Hippocampal formation (tissue), 2 donors: ENCODE measurements at places on chromosomes 6 and 20.

DNA sequence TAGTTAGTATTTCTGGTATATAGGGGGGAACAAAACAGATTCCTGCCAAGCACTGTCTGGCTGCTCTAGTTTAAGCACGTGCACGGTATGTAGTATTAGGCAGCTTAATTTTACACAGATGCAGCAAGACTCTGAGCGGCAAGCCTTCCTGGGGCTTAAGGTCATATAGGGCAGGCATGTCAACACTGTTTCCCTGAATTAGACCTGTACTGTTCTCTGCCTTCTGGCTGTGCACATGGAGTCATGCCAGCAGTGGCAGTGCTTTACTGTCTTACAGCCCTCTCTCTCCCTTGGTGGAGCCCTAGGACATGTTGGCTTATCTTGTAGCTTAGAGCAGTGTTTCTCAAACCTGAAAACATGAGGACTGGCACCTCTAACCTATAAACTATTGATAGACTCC, 56.6 kb downstream of the PHF20 start:
- DNase-seq, result no peak

- no peak for DNase-seq
Measured at GRCh38 chr20:34385464-34385863, 22.4 kb downstream of the ITCH start.

DNA sequence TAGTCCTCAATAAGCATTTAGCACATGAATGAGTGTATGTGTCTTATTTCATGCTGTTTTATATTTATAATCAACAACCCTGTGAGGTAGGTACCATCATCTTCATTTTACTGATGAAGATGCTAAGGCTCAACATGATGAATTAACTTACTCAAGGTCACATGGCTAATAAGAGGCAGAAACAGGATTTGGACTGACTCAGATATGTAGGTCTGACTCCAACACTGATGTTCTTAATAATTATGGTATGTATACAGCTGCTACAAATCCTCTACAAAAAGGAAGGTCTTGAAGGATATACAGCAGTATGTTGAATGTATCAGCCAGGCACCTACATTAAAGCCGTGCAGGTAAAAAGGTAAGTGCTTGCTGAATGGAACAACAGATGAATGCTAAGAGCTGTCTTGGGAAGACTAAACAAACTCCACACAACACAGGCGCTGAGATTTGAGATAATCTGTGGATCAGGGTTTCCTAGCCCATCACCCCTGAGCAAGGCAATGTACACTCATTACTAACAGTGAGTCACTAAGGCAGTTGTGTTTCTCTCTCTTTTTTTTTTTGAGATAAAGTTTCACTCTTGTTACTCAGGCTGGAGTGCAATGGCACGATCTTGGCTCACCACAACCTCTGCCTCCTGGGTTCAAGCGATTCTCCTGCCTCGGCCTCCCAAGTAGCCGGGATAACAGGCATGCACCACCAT, 31.9 kb downstream of the TTI1 start:
- no peak for DNase-seq

DNA sequence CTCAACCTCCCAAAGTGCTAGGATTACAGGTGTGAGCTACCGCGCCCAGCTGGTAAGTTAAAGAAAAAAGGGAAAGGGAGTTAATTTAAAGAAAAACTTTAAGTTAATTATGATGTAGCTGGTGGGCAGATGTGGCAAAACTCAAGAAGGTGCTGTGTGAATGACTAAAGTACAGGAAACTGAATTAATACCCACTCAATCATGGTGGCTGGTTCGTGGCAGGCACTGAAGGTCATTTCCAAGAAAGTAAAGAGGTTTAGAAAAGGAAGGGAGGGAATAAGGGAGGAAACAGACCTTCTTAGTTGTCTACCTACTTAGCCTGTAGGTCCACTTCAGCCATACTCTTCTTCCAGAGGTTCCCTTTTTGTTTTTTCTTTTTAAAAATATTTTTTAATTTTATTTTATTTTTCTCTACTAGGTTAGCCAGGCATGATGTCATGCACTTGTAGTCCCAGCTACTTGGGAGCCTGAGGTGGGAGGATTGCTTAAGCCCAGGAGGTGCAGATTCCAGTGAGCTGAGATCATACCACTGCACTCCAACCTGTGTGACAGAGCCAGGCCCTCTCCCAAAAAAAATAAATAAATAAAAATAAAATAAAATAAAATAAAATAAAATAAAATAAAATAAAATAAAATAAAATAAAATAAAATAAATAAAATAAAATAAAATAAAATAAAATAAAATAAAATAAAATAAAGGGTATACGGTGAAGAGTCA, 11.9 kb upstream of the TGM3 start:
- DNase-seq, result no peak

GRCh38 chr6:24428615-24429014, 25.9 kb downstream of the MRS2 start:
- no peak for DNase-seq

GRCh38 chr6:152372945-152373344, 264.2 kb downstream of the SYNE1 start:
- DNase-seq, result no peak
